ENCODE measurements at places on chromosomes 7 and 10. TPM values are rescaled to one million over a fixed set of nuclear protein-coding genes. Genes with fewer than 3 reads are reported as not detected.

OPN1SW gene
- not detected for total RNA-seq

- ATAC-seq: peak; percentile 14
These were observed 2.6 kb downstream of the PLEKHS1 start for GRCh38 chr10:113754125-113754524.

FOXP2 gene
- not detected for total RNA-seq

- ATAC-seq: no peak
These were observed 169.2 kb downstream of the ZNF438 start for GRCh38 chr10:30862486-30862885.

- ATAC-seq: no peak
These were observed 120.4 kb downstream of the MALRD1 start for GRCh38 chr10:19169041-19169440.

NACAD gene
- total RNA-seq: 1.3 TPM

DNA sequence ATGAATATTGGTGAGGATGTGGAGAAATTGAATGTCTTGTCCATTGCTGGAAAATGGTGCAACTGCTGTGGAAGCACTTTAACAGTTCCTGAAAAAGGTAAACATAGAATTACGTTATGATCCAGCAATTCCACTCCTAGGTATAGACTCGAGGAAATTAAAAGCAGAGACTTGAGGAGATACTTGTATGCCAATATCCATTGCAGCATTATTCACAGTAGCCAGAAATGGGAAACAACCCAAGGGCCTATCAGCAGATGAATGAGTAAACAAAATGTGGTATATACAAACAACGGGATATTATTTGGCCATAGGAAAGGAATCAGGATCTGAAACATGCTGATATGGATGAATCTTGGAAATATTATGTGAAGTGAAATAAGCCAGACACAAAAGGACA is 32.5 kb upstream of the MTURN start:
- no peak for ATAC-seq

WIPF3 gene
- not detected for total RNA-seq

CYP26C1 gene
- not detected for total RNA-seq

- ATAC-seq: no peak
These were observed 62.6 kb downstream of the MEST start for GRCh38 chr7:130554481-130554880.

PAX2 gene
- 0.16 TPM for total RNA-seq

COL26A1 gene
- not detected for total RNA-seq

DNA sequence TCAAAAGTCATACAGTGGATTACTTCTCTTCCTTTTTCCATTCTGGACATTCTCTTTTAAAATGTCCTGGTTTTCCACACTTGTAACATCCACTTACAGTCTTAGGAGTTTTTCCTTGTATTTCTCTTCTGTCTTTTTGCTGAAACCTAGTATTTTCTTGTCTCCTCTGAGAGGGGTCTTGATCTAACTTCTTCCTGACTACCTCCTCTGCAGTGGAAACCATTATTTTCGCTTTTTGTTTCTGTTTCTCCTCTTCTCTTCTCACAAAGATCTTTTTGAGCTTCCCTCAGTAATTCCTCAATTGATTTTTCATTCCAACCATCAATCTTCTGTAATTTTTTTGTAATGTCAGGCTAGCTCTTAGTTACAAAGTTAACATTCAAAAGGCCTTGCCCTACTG is 23.7 kb upstream of the ELOVL3 start:
- ATAC-seq: no peak

DNA sequence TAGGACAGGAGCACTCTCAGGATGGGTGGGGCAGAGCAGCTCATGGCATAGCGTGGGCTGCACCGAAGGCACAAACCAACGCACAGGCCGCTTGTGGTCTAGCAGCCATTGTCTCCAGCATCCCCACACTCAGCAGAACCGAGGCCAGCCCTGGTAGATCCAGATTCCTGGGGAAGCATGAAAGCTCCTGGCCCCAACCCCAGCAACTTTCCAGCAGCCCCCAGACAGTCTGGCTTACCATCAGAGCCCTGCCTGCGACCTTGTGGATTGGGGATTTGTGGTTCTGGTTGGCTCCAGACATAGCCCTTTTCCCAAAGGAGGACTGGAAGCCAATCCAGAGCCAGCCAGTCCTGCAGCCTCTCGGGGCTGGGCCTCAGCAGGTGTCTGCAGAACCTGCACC is 33.8 kb upstream of the MGMT start:
- no peak for ATAC-seq

TAS2R40 gene
- not detected for total RNA-seq

- ATAC-seq: no peak
These were observed 231.0 kb upstream of the LYZL1 start for GRCh38 chr10:29057822-29058331.

Measured in activated T-helper 17 cell treated with anti-CD3 and anti-CD28 coated beads, Interleukin-2, amount 50 U/mL, for 72 hours (primary cell).